ENCODE measurements at places on chromosomes 5 and 9. TPM values are rescaled to one million over a fixed set of nuclear protein-coding genes. Genes with fewer than 3 reads are reported as not detected.

Gene LHX3
- not detected for total RNA-seq

Gene PCDH1
- total RNA-seq, result 108 TPM

Gene PDE6A
- not detected for total RNA-seq

Gene ARL14EPL
- total RNA-seq, result not detected

Gene TAF11L10
- not detected for total RNA-seq

Gene PKD2L2
- not detected for total RNA-seq

Gene PIP5K1B
- total RNA-seq, result 1.2 TPM

Gene SEMA5A
- total RNA-seq, result not detected

Gene TLR4
- 4.3 TPM for total RNA-seq

Gene MELK
- total RNA-seq, result 21.8 TPM
